ENCODE measurements at places on chromosomes 4 and X.

DNA sequence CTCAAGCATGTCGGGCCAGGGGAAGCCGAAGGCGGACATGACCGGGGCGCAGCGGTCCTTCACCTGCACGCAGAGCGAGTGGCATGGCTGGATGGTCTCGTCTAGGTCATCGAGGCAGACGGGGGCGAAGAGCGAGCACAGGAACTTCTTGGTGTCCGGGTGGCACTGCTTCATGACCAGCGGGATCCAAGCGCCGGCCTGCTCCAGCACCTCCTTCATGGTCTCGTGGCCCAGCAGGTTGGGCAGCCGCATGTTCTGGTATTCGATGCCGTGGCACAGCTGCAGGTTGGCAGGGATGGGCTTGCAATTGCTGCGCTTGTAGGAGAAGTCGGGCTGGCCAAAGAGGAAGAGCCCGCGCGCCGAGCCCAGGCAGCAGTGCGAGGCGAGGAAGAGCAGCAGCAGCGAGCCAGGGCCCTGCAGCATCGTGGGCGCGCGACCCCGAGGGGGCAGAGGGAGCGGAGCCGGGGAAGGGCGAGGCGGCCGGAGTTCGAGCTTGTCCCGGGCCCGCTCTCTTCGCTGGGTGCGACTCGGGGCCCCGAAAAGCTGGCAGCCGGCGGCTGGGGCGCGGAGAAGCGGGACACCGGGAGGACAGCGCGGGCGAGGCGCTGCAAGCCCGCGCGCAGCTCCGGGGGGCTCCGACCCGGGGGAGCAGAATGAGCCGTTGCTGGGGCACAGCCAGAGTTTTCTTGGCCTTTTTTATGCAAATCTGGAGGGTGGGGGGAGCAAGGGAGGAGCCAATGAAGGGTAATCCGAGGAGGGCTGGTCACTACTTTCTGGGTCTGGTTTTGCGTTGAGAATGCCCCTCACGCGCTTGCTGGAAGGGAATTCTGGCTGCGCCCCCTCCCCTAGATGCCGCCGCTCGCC lies at the start of gene SFRP2:
SFRP2 (minus strand) TSS at position 671 of the 864 bp plus-strand sequence; CDS start at position 423, 248 bp downstream.
- DNase-seq: no peak

GRCh38 chr4:105504744-105505143 lies 30.9 kb upstream of the PPA2 start:
- DNase-seq: no peak

GRCh38 chrX:37684426-37684825 lies 1.2 kb upstream of the XK start:
- no peak for DNase-seq

DNA sequence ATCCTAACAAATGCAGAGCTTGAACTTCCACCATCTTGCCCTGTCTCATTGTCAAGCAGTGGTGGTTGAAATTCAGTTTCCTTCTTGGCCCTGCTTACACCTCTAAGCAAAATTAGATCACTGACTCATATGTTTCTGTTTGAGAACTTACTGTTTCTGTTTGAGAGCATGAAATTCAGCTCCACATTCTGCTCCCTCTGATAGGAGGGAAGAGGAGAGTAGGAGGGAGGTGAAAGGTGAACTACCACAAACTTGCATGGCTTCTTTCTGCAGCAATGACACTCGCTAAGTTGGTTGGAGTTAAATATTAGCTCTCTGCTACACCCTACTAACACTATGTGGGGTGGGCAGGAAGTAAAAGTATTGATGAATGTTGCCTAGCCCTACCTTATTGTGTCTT lies 117.8 kb upstream of the EDA2R start:
- DNase-seq: no peak

GRCh38 chr4:54651050-54651449 lies 6.7 kb upstream of the KIT start:
- no peak for DNase-seq

DNA sequence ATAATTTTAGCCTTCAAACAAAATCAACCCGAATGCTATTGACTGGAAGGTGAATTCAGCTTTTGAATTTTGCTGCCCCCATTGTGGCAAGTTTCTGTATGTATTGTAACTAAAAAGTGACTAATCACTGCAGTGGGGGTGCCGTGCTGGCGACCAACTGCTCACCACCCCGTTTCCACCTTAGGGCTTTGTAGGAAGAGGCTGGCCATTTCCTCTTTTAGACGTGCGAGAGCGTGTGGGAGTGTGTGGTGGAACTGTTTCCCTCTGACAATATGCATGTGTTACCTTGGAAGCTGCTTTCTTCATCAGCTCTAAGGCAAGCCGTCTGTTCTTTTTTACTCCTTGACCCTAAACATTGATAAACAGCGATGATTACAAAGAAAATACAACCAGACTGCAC lies 78.8 kb downstream of the SEL1L3 start:
- no peak for DNase-seq
